GM23248 (cell line): ENCODE measurements at places on chromosomes 11 and 22.
A peak's percentile ranks its signal among the peaks of the same experiment; 100 is the strongest.

DNA sequence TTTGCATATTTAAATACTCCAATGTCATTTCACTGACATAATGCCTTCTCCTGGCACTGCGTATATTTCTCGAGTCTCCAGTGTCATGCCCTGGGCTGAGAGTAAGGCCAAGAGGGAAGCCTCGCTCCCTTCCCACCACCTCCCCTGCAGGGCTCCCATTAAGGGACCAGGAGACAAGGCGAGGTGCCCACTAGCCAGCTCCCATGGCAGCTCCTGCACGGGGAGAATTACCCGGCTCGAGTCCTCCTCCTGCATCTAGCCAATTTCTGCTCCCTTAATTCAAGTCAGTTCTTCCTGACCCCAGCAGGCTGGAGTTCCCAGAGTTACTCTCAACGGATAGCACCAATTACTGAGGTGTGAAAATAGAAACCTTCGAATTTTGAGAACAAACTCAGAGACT, 31.9 kb downstream of the OPCML start:
- no peaks in the 10 kb centered on the region for H3K36me3 ChIP-seq
- no peaks in the 10 kb centered on the region for H3K27me3 ChIP-seq
- H3K4me3 ChIP-seq, result no peak overlapping the region

DNA sequence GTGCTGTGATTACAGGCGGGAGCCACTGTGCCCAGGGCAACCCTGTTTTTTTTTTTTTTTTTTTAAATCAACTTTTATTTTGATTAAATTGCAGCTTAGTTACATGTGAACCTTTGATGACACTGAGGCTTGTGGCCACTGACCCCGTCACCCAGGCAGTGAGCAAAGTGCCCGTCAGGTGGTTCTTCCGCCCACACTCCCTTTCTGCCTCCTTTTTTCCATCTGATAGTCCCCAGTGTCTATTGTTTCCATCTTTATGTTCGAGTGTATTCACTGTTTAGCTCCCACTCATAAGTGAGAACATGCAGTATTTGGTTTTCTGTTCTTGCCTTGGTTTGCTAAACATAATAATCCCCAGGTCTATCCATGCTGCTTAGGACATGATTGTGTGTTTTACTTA, 110.9 kb upstream of the GRK3 start:
- no peak overlapping the region for H3K4me3 ChIP-seq
- peaks cover 2% of the 10 kb centered on the region for H3K36me3 ChIP-seq
- peaks cover 30% of the 10 kb centered on the region for H3K4me1 ChIP-seq
- no peak overlapping the region for H3K27ac ChIP-seq
- no peaks in the 10 kb centered on the region for H3K27me3 ChIP-seq
- DNase-seq, result no peak

DNA sequence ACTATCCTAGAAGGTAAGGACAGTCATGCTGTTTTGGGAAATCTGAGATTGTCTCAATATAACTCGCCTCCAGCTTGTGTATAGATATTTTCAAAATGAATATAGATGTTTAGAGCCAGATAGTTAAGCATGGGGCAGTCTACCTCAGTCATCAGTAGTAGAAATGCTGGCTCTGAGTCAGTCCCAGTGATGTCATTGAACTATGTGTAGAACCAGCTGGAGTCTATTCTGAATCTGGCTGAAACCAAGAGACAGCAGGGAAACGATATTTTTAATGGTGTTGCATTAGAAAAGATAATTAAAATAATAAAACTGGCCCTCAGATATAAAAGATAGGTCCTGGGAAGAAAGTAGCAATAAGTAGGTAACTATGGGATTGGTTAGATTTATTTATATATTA, 25.9 kb downstream of the PIWIL4 start:
- H3K27ac ChIP-seq, result no peak overlapping the region
- H3K27me3 ChIP-seq, result no peaks in the 10 kb centered on the region
- DNase-seq, result peak; percentile 80
- H3K4me3 ChIP-seq, result no peak overlapping the region
- H3K36me3 ChIP-seq, result no peaks in the 10 kb centered on the region; the same call in 1 of the 2 replicates

DNA sequence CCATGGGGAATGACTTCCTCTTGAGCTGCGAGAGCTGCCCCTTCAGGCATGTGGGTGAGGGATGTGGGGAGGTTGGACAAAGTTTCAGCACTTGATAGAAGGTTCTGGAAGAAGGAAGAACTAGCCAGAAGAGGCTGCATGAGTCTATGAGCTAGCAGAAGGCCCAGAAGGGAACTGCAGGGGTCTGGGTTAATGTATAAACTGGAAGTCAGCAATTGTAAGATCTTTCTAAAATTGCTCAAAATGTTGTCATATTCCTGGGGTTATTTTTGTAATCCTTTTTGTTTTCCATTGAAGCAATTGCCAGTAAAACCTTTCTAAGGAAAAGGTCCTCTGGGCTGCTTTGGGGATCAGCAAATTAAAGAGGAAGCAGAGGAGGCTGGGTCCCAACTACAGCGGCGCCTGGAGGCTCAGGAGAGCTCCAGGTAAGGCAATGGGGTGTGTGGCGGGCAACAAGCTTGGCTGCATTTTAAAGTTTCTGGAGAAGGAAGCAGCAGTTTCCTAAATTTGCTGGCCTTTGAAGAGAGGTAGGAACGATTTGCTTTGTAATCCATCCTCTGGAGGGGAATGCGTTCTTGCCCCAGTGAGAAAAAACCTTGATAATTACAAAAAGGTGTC, 29.2 kb downstream of the ADAMTS15 start:
- H3K27me3 ChIP-seq, result no peaks in the 10 kb centered on the region
- H3K36me3 ChIP-seq, result no peaks in the 10 kb centered on the region
- H3K4me3 ChIP-seq, result no peak overlapping the region
- H3K27ac ChIP-seq, result peak overlapping the region; percentile 82
- peak; percentile 21 for DNase-seq

DNA sequence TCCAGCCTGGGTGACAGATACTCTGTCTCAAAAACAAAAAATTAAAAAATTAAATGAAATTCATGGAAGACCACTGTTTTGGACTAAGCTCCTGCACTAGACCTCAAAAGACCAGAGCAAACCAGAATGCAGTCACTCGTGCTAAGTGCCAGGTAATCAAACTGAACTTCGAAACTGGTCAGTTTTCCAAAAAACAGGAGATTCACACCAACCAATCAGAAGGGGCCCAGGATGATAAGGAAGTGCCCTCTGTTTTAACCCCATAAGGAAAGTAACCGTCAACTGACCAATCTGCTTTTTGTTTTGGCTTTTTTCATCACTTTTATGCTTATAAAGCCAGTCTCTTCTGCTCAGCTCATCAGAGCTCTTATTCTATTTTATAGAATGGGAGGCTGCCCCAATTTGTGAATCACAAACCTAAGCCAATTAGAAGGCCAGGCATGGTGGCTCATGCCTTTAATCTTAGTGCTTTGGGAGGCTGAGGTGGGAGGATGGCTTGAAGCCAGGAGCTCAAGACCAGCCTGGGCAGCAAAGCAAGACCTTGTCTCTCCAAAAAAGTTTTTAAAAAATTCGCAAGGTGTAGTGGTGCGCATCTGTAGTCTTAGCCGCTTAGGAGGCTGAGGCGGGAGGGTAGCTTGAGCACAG, 10.1 kb upstream of the TOP3B start:
- no peak overlapping the region for H3K27ac ChIP-seq
- no peak overlapping the region for H3K4me3 ChIP-seq
- H3K27me3 ChIP-seq, result peaks cover 14% of the 10 kb centered on the region; the same call in 1 of the 2 replicates
- H3K36me3 ChIP-seq, result no peaks in the 10 kb centered on the region

GRCh38 chr11:11841116-11841722, 553 bp upstream of the USP47 start:
- H3K4me1 ChIP-seq, result peaks cover 37% of the 10 kb centered on the region
- H3K27me3 ChIP-seq, result no peaks in the 10 kb centered on the region
- H3K27ac ChIP-seq, result peak overlapping the region; percentile 99
- H3K4me3 ChIP-seq, result peak overlapping the region; percentile 88
- peak; percentile 58 for DNase-seq
- H3K36me3 ChIP-seq, result no peaks in the 10 kb centered on the region

DNA sequence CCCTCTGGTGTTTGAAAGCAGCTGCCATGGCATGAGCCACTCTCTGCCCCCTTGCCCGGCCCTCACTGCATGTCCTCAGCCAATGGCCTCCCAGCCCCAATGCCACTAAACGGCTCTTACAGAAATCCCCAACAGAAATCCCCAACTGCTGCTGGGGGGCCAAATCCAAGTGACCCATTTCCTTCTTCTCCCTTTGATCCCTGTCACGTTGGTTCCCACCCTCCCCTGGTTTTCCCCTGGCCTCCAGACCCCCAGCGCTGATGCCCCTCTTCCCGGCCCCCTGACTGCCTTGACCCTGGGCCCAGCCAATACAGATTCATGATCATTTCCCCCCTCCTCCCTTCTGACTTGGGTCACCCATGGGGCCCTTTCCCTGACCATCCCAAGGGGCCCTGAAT, 30.9 kb downstream of the IGLL1 start:
- H3K27me3 ChIP-seq, result peaks cover 11% of the 10 kb centered on the region; the same call in 1 of the 2 replicates
- DNase-seq, result no peak
- H3K36me3 ChIP-seq, result no peaks in the 10 kb centered on the region
- no peak overlapping the region for H3K27ac ChIP-seq
- H3K4me1 ChIP-seq, result no peaks in the 10 kb centered on the region
- no peak overlapping the region for H3K4me3 ChIP-seq

DNA sequence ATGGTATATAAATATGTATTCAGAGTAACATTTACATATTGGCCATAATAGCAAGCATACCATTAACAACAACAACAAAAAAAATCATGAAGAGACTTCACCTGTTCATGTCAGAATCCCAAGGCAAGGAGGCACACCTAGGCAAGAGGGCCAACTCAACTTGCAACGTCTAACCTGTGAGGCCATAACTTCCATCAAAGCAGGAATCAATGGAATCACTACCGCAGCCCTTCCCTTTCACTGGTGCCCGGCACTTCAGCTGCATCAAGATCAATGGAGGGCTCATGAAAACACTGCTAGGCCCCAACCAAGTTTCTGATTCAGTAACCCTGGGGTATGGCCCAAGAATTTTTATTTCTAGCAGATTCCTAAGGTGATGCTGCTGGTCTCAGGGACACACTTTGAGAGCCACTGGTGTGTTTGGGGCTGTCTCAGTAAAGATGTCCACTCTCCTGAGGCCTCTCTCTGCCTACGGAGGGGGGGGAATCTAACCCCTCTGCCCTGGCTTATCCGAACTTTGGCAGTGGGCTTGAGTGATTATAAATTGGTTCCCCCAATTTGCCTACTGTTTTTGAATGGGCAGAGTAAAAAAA, 8.0 kb downstream of the ZFTA start:
- H3K36me3 ChIP-seq, result peaks cover 19% of the 10 kb centered on the region
- H3K4me3 ChIP-seq, result no peak overlapping the region
- H3K27ac ChIP-seq, result no peak overlapping the region
- no peaks in the 10 kb centered on the region for H3K27me3 ChIP-seq
- no peak for DNase-seq
- H3K4me1 ChIP-seq, result no peaks in the 10 kb centered on the region

GRCh38 chr11:7473717-7474116, 11.6 kb upstream of the OLFML1 start:
- no peak for DNase-seq
- H3K27me3 ChIP-seq, result no peaks in the 10 kb centered on the region
- no peaks in the 10 kb centered on the region for H3K36me3 ChIP-seq
- H3K4me1 ChIP-seq, result no peaks in the 10 kb centered on the region
- no peak overlapping the region for H3K4me3 ChIP-seq
- H3K27ac ChIP-seq, result no peak overlapping the region

GRCh38 chr11:36777311-36777710, 179.3 kb upstream of the RAG2 start:
- no peak overlapping the region for H3K27ac ChIP-seq
- peaks cover 16% of the 10 kb centered on the region for H3K4me1 ChIP-seq
- no peak for DNase-seq

DNA sequence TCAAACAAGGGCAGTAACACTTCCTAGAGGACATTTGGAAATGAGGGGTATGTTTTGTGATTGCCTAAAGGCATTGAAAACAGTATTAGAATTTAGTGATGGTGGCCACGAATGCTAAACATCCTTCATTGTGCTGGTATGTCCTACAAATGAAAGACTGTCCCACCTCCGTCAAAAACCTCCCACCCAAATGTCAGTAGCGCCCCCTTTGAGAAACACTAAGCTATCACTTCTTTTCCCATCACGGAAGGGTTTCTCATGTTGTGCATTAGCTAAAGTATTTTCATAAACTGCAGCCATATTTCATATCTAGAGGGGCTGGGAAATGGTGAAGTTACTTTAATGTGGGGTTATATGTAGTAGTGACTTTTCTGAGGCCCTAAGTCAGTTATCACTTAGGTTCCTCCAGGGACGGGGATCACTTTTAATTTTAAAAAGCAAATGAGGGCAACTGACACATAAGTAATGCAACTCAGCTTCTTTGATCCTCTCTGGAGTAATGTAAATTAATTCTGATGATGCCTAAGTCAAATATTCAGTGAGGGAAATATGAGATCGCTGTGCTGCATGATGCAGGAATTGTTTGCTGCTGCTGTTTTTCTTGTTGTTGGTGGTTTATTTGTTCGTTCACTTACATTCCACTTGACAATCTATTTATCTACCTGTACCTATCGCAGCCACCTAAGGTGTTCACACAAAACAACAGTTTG, 1403.4 kb upstream of the TENM4 start:
- no peaks in the 10 kb centered on the region for H3K36me3 ChIP-seq
- no peak for DNase-seq
- no peaks in the 10 kb centered on the region for H3K4me1 ChIP-seq
- no peak overlapping the region for H3K4me3 ChIP-seq

DNA sequence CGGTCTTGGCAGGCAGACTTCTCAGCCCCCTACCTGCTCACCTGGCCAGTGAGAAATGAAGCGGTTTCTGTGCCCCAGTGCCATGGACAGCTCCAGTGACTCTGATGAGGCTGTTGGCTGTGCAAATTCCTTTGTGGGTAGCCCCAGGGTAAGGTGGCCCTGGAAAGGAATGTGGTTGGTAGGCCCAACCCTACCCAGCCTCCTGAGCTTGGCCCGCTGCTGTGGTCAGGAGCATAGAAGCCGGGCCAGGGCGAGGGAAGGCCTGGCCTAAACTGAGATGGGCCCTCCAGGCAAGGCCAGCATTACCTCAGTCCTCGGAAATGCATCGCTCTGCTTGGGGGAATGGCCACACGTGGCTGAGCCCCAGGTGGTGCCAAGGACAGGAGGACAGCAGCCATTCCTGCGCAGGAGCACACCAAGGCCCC, 16.9 kb downstream of the DAGLA start:
- H3K36me3 ChIP-seq, result no peaks in the 10 kb centered on the region
- no peak for DNase-seq
- H3K27me3 ChIP-seq, result no peaks in the 10 kb centered on the region
- no peak overlapping the region for H3K4me3 ChIP-seq

DNA sequence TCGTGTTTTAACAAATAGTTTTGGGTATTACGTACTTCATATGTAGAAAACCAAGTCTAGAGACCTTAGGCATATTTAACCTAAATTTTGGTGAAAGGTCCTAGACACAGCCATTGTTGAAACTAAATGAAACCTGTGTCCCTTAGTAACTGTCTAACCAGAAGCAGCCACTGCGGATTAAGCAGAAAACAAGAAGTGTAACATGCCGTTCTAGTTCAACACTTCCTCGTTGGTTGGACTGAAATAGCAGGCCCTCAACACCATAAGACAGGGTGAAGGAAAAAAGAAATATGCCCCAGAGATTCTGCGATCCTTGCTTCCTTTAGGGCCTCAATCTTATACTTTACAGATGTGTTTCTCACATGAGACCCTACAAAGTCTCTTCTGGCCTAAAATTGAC, 2.0 kb downstream of the NAA40 start:
- H3K4me1 ChIP-seq, result peaks cover 17% of the 10 kb centered on the region
- no peak overlapping the region for H3K27ac ChIP-seq
- no peaks in the 10 kb centered on the region for H3K36me3 ChIP-seq
- no peak for DNase-seq
- H3K27me3 ChIP-seq, result no peaks in the 10 kb centered on the region

- H3K36me3 ChIP-seq, result no peaks in the 10 kb centered on the region
- H3K4me1 ChIP-seq, result peaks cover 8% of the 10 kb centered on the region; the same call in 1 of the 2 replicates
- peak within 1 kb of the TSS; percentile 59 for H3K4me3 ChIP-seq
- peak; percentile 66 for DNase-seq
- H3K27me3 ChIP-seq, result no peaks in the 10 kb centered on the region
Observed at GRCh38 chr11:15114501-15115475, at the start of gene INSC. Gene INSC (plus strand): TSS chr11:15114923. CDS start chr11:15149175, 34,252 bp downstream.
